ENCODE measurements at places on chromosomes 11 and 22.

GRCh38 chr11:8715501-8715900, 32.9 kb downstream of the RPL27A start:
- DNase-seq: no peak

- no peak for DNase-seq
Measured at GRCh38 chr11:70415642-70416395, 17.5 kb downstream of the CTTN start.

DNA sequence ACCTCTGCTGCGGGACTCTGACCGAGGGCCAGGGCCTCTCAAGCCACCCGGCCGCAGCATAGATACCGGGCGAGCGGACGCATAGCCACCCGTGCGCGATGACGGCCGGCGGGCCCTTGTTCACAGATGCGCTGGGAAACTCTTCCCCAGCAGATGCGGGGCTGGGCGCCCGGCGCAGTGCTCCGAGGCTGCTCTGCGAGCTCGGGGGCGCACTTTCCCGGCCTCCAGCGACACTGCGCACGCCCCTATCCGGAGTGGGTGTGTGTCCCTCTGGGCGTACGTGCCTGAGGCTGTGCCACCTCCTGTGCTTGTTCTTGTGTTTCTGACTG, 104.7 kb upstream of the E2F8 start:
- DNase-seq: no peak

DNA sequence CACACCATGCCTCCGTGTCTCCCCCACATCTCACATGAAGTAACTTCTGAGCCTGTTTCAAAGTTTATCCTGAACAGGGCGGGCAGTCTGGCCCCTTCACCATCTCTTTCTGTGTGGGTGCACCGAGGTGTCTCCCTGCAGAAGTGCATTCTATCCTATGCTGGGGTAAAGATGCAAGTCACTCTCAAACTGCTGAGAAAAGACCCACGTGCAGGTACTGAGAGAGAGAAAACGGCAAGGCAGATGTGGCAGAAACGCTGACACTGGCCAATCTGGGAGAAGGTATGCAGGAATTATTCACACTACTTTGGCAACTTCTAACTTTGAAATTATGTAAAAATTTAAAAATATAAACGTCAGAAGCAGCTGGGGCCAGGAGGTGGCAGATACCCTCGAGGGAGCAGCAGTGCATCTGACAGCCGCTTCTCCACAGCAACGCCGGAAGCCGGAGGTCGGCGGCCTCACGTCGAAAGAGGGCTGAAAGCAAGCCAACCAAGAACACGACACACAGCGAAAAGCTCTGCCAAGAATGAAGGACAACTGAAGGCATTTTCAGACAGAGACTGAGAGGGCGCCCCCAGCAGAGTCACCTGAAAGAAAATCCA, 34.2 kb upstream of the MOB2 start:
- no peak for DNase-seq

DNA sequence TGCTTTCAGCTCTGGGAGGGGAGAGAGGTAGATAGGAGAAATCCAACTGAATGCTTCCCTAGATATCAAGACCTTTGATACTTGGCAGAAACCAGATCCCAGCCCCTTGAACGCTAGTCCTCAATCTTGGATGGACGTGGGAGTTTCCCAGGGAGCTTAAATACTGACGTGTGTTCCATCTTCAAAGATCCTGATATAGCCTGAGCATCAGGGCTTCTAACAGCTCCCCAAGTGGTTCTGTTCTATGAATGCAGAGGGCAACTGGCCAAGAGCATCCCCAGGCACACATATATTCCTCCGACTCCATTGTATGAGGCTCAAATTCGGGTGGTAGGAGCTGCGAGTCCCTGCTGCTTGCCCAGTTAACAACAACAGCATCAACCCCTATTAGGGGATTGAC, 8.7 kb upstream of the ACCS start:
- DNase-seq: no peak

- no peak for DNase-seq
Measured at GRCh38 chr11:82045748-82046457, 687.8 kb downstream of the FAM181B start.

- DNase-seq: no peak
Measured at GRCh38 chr11:3126901-3127691, 38.0 kb downstream of the OSBPL5 start.

- DNase-seq: no peak
Measured at GRCh38 chr11:83793310-83793709, 507.1 kb upstream of the CCDC90B start.

- no peak for DNase-seq
Measured at GRCh38 chr11:106344394-106344793, 266.9 kb downstream of the AASDHPPT start.

GRCh38 chr11:102762361-102762767, 18.1 kb downstream of the MMP10 start:
- peak; percentile 85 for DNase-seq

- peak; percentile 98 for DNase-seq
Measured at GRCh38 chr22:27238935-27239510, 562.5 kb downstream of the MN1 start.

DNA sequence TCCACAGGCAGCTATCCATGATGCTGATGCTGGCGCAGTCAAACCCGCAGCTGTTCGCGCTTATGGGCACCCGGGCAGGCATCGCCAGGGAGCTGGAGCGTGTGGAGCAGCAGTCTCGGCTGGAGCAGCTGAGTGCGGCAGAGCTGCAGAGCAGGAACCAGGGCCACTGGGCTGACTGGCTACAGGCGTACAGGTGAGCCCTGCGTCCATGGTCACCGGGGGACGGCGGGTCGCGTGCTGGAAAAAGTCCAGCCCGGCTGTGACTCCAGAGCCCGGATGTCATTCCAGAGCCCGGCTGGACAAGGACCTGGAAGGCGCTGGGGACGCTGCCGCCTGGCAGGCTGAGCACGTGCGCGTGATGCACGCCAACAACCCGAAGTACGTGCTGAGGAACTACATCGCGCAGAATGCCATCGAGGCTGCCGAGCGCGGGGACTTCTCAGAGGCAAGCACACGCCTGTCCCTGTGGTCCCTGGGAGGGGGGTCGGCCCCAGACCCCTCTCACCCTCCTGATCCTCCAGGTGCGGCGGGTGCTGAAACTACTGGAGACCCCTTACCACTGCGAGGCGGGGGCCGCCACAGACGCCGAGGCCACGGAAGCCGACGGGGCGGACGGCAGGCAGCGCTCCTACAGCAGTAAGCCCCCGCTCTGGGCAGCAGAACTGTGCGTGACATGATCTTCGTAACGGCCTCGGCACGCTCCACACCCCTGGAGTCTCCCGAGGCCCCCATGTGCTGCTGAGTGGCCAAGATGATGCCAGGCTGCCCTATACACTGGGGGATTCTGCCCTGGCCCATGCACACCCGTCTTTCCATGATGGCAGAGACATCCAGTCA, 16.1 kb downstream of the SELENOO start:
- DNase-seq: no peak

GRCh38 chr11:131671734-131672133, 301.3 kb downstream of the NTM start:
- no peak for DNase-seq

DNA sequence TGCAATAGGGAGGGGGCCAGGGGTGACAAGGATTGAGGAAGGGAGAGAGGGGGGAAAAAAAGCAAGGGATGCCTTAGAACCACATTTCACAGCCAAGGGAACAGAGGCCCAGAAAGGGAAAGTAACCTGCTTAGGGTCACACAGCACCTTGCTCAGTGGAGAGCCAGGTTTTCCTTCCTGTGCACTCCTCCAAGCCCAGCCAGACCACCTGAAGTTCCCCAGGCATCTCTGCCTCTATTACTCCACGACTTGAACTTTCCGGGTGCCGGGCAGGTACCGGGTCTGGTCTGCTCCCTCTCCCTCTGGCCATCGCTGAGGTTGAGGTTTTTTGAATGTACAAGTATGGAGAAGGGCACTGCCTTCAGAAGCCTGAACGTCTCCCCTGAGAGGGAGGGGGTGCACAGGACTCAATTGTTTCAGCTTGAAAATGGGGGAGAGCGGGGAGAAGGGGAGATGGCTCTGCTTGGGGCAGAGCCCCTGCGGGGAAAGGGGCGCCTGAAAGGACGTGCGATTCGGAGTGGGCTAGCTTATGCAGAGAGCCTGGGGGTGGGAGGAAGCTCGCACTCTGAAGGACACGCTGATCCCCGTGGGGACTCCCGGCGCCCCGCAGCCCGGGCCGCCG, 516 bp upstream of the SERPINH1 start:
- DNase-seq: no peak

DNA sequence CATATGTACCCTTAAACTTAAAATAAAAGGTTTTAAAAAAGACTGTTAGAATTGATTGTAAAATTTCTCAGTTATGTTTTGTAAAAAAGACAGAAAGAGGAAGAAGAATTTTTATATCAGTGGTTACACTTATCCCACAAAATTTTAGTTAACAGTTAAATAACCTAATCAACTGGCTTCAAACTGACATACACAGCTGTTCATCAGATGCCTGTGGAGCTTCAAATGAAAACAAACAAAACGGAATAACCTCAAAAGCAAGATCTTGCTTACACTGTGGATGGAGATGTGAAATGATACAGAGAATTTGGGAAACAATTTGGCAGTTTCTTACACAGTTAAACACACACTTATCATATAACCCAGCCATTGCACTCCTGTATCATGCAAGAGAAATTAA, 521.0 kb downstream of the ETS1 start:
- DNase-seq: no peak

- no peak for DNase-seq
Measured at GRCh38 chr11:8312986-8313385, 49.3 kb upstream of the LMO1 start.

DNA sequence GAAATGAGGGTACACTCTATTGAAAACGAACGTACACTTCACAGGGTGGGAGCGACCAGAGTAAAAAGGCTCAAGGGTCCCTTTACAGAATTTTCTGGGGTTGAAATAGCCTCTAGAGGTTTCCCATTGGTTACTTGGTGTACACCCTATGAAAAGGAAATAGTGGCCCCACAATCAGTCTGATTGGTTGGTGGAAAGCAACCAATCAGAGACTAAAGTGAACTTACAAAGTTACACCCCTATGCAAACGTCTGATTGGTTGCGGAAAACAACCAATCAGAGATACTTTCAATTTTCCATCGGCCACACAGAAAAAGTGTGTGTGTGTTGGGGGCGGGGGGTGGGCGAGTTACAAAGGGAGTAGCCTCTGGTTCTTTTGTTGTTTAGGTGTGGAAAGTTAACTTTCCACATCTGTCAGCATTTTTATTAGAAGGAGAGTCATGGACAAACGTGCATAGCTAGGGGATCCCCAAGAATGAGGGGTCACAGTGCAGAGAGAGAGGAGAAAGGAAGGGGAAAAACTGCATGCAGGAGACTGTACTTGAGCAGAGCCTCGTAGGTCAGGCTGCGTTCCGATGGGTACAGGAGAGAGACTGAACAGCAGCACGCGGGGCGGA, 1152.1 kb downstream of the TBC1D22A start:
- DNase-seq: no peak

- peak; percentile 5 for DNase-seq
Measured at GRCh38 chr11:31060880-31061279, 308.7 kb downstream of the DCDC1 start.

GRCh38 chr11:134592391-134592990, 180.4 kb upstream of the B3GAT1 start:
- DNase-seq: peak; percentile 52

DNA sequence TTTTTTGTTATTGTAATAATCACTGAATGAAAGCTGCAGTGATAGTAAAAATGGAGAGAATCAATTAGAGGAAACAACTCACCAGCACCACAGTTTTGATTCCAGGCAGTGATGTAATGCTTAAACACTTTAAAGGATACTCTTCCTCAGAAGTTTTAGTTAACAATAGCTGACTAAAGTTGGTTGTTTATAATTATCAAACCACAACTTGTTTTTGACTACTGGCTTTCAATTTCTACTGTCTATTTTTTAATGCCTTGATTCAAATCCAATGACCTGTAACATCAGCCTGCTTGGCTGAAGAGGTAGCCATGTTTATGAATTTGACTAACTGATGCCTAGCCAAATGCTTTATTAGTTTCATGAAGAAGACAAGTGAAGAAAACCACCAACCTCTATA, 18.2 kb upstream of the CASP12 start:
- DNase-seq: peak; percentile 23

DNA sequence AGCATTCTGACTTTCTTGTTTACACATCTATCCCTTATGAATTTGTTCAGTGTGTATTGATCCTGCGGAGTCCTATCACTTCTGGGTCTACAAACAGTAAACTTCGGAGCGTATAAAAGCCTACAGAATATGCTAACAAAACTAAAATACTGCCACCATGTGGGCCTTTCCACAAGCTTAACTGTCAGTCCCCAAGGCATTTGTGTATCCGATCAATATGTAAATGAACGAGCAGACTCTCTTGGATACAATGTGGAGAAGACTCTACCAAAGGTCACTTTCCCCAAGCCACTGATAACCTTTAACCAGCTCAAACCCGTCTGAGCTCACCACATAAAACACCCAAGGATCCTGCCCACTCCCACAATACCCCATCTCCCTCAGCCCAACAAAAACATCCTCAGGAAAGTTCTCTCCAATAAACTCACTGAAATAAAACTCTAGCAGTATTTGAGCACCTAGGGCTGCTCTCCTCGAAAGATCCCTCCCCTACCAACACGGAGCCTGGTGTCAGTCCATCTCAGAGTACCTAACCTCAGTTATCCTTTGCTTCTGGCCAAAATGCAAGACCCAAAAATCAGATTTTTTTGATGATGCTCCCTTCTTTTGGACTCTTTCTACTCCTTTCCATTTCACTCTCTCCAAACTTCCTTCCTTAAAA, 17.8 kb downstream of the ADA2 start:
- no peak for DNase-seq

GRCh38 chr11:90468923-90469322, 246.1 kb upstream of the CHORDC1 start:
- DNase-seq: peak; percentile 98

GRCh38 chr22:30396871-30397655, at the start of gene SEC14L2:
Gene SEC14L2, plus strand, starts transcription at chr22:30397018. Its CDS starts 99 bp downstream, at chr22:30397117.
- peak; percentile 48 for DNase-seq

DNA sequence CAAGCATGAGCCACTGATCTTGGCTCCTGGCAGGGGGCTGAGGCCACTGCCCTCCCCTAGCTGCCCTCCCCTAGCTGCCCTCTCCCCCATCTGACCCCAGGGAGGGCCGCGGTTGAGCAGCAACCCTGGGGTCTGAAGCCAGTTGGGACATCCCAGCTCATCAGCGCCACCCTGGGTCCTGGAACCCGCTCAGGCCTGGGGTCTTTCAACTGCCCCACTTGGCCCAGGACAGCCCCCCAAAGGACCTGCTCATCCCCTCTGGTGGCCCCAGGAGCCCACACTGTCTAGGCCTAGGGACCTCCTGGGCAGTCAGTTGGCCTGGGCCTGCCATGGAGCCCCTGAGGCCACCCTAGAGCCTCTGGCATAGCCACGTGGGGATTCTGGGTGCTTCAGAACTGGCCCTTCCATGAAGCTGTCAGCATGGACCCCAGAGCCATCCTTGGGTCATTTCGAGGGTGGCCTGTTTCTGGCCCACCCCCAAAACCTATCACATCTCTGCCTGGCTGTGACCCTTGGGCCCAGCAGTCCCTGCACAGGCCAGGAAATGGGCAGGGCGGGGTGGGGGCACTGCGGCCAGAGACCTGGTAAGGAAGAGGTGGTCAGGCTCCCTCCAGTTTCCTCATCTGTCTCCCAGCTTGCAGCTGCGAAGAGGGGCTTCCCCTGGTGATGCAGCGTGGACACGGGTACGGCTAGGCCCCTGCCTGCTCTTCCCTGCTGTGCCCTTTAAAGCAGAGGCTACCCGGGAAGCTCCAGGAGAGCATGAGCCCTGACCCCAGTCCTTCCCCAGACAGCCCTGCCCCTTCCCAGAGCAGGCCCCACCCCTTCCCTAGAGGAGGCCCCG, 37.9 kb downstream of the MUC2 start:
- no peak for DNase-seq

GRCh38 chr22:49628391-49629260, 199.0 kb downstream of the BRD1 start:
- no peak for DNase-seq

- DNase-seq: no peak
Measured at GRCh38 chr22:26702906-26703830, 45.8 kb downstream of the MIAT start.

GRCh38 chr11:696955-697491, 1.4 kb downstream of the TMEM80 start:
- DNase-seq: peak; percentile 84

Data from kidney glomerular epithelial cell (primary cell).